ENCODE measurements at places on chromosomes 3 and 15. TPM values are rescaled to one million over a fixed set of nuclear protein-coding genes. Genes with fewer than 3 reads are reported as not detected.

- no peak for DNase-seq
Observed at GRCh38 chr3:41768363-41768762, 193.5 kb downstream of the ULK4 start.

DNA sequence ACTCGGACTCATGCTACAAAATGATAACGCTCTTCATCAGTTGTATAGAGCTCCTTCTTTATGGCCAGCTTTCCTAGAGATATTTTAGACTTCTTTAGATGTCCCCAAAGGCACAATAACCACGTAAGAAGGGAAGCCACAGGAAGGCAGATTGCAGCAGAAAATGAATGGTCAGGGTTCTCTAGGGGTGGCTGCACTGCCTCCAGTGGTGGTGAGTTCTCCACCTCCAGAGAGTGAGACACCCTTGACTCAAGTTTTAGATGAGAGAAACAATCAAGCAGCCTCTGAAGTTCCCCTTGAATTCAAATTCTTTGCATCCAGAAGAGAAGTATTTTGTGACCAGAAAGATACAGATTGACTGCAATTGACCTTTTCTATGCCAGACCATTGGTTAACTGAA, 191.5 kb downstream of the TP63 start:
- no peak for DNase-seq

GRCh38 chr3:185823078-185824044, 1.5 kb downstream of the IGF2BP2 start:
- DNase-seq, result peak; percentile 71

GRCh38 chr3:140753865-140754754, 76.2 kb downstream of the TRIM42 start:
- no peak for DNase-seq

GRCh38 chr3:43693594-43693993, 2.9 kb downstream of the ABHD5 start:
- no peak for DNase-seq

- DNase-seq, result no peak
Observed at GRCh38 chr3:119388577-119388976, 74.8 kb downstream of the TMEM39A start.

DNA sequence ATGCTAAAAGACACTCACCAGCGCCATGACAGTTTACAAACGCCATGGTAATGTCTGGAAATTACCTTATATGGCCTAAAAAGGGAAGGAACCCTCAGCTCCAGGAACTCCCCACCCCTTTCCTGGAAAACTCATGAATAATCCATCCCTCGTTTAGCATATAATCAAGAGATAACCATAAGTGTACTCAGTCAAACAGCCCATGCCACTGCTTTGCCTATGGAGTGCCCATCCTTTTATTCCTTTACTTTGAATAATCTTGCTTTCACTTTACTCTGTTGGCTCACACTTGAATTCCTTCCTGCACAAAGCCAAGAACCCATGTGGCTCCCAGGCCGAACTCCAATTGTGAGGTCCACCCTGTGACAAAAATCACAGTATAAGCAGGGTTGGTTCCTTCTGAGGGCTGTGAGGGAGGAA, 19.1 kb upstream of the FSTL1 start:
- no peak for DNase-seq

- no peak for DNase-seq
Observed at GRCh38 chr15:75161106-75161916, 40.4 kb upstream of the C15orf39 start.

Gene SOX14
- not detected for polyA plus RNA-seq

- no peak for DNase-seq
Observed at GRCh38 chr3:52388348-52388821, 56.5 kb downstream of the SEMA3G start.

Gene PDCD7
- polyA plus RNA-seq, result 34.9 TPM

Gene LPP
- polyA plus RNA-seq, result 27.2 TPM

- no peak for DNase-seq
Observed at GRCh38 chr15:95733931-95734330, 596.6 kb upstream of the NR2F2 start.

Measured in right lung (tissue), 10 donors.